NCI-H1092 (cell line): ENCODE measurements at places on chromosomes 11 and 22.

DNA sequence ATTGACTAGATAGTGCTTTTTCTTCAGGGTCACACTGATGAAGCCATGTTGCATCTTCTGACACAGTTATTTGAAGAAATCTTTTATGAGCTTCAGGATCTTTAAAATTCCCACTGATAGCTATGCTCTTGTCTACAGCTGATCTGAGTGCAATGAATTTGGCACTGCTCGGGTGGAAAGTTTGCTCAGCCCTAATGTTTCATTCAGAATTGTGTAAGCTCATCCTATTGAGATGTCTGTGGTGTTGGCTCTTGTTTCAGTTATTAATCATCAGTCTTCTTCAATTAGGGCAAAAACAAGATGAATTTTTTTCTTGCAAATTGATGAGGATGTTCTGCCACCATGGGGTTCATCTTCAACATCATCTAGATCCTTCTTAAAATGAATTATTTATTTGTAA lies 1387.0 kb upstream of the RAG2 start:
- no peak for DNase-seq

DNA sequence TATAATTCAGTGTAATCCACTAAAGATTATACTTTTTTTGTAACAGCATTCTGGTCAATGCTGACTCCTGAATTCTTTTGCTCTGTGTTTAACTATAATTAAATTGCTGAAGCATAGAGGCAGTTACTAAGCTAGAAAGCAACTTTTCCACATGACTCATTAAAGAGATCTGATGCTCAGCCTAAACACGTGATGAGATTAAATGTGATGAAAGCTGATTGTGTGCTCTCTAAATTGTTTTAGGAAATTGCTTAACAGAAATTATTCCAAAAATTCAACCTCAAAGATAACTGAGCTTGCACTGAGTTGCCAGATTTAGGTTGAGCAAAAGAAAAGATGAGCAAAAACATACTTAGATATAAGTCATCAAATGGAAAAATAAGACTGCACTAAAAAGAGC lies 1033.6 kb downstream of the FAM181B start:
- no peak for DNase-seq

DNA sequence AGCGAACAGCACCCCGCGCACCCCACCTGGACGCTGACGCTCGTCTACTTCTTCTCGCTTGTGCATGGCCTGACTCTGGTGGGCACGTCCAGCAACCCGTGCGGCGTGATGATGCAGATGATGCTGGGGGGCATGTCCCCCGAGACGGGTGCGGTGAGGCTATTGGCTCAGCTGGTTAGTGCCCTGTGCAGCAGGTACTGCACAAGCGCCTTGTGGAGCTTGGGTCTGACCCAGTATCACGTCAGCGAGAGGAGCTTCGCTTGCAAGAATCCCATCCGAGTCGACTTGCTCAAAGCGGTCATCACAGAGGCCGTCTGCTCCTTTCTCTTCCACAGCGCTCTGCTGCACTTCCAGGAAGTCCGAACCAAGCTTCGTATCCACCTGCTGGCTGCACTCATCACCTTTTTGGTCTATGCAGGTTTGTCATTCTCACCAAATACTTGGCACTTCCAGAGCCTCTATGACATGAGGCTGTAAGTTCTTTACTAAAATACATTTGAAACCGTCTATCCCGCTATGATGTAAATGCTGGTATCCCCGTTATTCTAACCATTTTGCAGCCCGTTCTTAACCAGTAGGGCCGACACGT lies 535 bp downstream of the AQP11 start:
- peak; percentile 60 for DNase-seq

- no peak for DNase-seq
Observed at GRCh38 chr11:105863523-105863922, 158.5 kb downstream of the MSANTD4 start.

- no peak for DNase-seq
Observed at GRCh38 chr11:63558459-63559157, 4.6 kb downstream of the PLAAT2 start.

DNA sequence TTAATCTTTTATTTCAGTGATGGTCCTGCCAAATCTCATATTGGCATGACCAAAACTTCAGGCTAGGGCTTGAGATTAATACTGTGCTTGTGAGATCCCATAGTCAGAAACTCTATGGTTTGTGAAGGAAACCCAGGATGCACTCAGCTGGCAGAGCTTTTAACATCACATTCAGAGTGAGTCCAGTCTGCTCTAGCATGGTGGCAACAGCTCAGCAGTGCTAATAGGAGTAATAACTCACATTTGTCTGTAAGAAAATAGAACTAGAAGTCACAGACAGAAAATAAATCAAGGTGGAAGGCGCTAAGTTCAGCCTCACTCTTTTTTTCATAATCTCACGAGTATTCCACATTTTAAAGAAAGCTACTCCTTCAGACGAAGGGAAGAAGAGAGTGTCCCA lies 549.3 kb upstream of the TENM4 start:
- DNase-seq: no peak

- no peak for DNase-seq
Observed at GRCh38 chr11:44416776-44417175, 106.8 kb upstream of the ALX4 start.

DNA sequence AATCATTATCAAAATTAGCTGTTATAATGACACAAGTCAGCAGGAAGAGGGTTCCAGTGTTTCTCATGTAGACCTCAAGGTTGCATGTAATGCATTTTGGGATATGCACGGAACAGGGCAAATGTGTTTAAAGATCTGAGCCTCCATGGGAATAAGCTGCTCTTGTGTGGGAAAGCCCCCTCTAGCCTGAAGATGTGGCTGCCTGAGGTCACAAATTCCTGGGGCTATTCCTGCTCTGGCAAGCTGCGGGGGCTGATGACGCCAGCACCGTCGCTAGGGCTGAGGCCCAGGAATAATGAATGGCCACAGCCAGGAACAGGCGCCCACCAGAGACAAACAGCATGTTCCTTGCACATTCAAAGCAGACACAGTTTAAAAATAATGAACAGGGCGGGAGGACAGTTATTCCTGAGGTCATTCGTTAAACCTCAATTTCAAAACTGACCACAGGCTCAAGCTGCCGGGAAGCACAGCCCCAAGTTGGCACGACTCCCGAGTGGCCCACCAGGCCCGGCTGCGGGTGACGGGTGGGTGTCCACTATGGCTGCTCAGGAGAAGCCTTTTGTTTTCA lies 11.7 kb downstream of the OSBPL5 start:
- DNase-seq: no peak

GRCh38 chr11:134359646-134360045 lies 27.9 kb downstream of the GLB1L2 start:
- DNase-seq: no peak

GRCh38 chr22:26197425-26197824 lies 28.2 kb downstream of the SEZ6L start:
- DNase-seq: no peak

- DNase-seq: peak; percentile 24
Observed at GRCh38 chr22:42331014-42331413, 60.6 kb upstream of the TCF20 start.

DNA sequence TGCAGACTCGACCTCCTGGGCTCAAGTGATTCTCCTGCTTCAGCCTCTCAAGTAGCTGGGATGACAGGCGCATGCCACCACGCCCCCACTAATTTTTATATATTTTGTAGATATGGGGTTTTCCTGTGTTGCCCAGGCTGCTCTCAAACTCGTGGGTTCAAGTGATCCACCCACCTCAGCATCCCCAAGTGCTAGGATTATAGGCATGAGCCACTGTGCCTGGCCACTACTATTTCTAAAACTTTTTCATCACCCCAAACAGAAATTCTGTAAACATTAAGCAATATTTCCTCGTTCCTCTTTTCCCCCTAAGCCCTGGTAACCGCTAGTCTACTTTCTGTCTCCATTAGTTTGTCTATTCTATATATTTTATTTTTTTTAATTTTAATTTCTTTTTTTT lies 9.0 kb upstream of the ATG16L2 start:
- no peak for DNase-seq

DNA sequence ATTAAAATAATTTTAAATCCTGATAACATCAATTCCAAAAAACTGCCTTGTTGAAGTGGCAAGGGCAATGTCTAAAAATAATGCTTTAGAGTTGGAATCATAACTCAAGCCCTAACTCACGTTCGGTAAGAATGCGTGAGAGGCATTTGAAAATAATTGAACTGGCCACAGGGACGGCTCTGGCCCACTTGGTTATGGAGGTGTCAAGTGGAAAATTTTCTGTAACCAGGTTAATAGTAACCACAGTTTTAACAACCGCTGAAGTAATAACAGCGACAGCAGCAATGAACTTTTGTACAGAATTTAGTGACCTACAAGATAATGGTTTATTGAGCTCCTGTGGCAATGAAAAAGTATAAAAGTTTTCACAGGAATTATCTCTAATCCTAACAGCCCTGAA lies 79.4 kb downstream of the ETS1 start:
- no peak for DNase-seq

DNA sequence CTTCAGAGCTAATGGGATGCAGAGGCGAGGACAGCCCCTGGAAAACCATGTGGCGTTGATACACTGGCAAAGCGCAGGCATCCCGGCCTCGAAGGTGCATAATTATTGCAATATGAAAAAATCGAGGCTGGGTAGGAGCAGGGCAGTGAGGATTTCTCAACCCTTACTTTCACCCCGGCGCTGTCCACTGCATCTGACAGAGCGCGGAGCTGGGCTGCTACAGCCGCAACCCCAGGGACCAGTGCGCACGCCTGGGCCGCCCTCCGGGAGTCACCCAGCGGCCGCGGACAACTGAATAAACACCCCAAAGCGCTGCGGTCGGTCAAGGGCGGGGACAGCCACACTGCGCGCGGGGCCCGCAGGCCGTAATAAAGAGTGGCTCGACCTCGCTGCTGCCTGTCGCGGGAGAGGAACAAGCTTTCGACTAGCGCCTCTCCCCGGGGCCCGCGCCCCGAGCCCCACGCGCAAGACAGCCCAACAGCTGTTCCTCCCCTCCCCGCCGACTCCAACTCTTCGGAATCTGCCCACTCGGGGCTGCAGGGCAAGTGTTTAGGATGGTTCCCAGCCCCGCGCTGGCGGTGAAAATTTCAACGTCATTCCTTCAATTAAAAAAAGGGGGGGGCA lies 3.6 kb upstream of the WT1 start:
- no peak for DNase-seq
